ENCODE measurements at places on chromosomes 6 and 20. TPM values are rescaled to one million over a fixed set of nuclear protein-coding genes. Genes with fewer than 3 reads are reported as not detected.

Gene SH3BGRL2
- total RNA-seq: 26.3 TPM

Gene GNAS-AS1
- total RNA-seq: 0.11 TPM

DNA sequence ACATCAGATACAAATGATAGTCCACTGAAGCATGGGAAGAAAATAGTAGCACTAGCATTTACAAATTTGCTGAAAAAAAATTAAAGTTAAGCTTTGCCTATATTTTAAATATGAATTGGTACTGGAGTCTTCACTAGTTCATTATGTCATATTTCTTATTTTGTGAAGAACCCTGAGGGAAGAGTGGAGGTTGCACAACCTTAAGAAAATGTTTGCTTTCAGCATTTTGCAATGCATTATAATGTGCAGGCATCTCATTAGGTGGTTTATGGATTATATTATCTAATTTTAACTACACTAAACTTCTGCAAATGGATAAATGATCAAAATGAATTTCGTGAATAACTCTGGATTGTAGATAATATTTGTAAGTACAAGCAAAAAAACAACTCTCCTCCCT, 390.8 kb upstream of the HS3ST5 start:
- no peak for DNase-seq

DNA sequence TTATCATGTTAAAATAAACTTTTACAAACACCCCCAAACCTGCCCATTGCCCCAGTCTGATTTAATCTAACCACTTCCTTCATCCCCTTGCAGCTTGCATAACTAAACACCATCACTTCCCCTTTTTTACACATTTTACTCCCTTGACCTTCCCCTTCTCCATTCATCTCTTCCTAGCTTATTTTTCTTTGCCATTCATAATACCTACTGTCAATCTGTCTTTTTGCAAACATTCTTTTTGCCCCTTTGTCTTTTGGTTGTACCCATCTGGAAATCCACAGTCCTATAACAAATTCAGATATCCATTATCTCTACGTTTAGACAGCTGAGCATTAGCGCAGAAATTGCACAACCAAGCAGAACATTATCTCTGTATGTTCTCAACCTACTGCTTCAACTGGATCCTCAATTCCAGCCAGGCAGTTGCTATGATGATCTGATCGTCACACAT, 51.2 kb downstream of the C6orf52 start:
- DNase-seq: no peak

DNA sequence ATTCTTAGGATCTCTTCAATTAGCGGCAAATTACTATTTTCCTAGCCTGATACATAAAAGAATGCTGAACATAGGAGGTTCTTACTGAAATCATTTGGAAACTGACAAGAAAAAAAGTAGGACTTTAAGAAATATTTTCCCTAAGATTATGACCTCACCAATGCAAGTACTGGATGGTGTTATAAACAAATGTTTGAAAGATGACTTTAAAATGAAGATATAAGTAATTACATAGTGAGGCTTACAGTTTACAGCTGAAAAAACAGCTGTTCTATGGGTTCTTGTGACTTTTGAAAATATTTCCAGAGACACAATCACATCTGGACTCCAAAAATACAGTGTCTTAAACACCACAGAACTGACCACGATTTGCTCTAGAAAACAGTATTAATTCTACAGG, 64.9 kb downstream of the ADAT2 start:
- no peak for DNase-seq

DNA sequence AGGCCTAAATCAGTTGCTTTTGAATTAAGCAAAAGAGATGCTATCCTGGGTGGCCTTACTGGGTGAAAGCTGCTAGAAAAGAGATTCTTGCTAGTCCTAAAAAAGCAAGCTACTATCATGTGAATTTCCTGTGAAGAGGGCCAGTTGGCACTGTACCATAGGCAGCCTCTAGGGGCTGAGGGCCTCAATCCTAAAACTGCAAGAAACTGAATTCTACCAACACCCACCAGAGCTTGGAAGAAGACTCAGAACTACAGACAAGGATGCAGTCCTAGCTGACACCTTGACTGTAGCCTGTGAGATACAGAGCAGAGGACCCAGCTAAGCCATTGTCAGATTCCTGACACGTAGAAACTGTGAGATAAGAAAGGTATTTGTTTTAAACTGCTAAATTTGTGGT, 24.5 kb downstream of the CLIC5 start:
- no peak for DNase-seq

DNA sequence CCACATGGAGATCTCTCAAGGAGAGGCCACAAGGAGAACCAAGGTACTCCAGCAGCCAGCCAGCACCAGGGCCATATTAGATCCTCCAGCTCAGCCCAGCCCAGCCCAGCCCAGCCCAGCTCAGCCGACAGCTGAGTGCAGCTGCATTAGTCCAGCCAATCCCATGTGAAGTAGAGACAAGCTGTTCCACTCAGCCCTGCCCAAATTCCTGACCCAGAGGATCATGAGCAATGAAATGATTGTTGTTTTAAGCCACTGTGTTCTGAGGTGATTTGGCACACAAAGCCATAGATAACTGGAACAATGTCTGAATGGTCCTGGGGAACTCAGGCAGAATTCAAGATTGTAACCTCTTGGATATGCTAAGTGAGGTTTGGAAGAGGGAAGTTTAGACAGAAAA, 59.5 kb upstream of the BMP2 start:
- peak; percentile 57 for DNase-seq

GRCh38 chr20:38109591-38110524, 55.2 kb downstream of the TGM2 start:
- peak; percentile 59 for DNase-seq

DNA sequence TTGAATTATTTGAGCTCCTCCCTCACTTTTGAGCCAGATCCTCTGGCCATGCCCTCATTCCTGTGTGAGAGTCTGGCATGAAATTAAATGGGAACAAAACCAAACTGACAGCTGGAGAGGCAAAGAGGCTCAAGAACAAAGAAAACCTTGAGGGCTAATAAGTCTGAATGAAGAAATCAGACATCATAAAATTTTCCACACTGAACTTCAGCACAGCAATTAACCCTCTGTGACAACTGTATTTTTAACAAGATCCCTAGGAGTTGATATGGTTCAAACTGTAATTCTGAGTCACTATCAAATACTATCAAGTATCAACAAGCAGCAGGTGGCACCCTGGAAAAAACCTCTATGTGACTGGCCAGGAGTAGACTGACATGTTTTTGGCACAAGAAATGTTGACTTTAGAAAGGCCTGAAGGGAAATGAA, 109.4 kb upstream of the EMILIN3 start:
- DNase-seq: peak; percentile 87

- DNase-seq: no peak
These were observed 330.5 kb upstream of the MAP3K7 start for GRCh38 chr6:90917376-90917775.

DNA sequence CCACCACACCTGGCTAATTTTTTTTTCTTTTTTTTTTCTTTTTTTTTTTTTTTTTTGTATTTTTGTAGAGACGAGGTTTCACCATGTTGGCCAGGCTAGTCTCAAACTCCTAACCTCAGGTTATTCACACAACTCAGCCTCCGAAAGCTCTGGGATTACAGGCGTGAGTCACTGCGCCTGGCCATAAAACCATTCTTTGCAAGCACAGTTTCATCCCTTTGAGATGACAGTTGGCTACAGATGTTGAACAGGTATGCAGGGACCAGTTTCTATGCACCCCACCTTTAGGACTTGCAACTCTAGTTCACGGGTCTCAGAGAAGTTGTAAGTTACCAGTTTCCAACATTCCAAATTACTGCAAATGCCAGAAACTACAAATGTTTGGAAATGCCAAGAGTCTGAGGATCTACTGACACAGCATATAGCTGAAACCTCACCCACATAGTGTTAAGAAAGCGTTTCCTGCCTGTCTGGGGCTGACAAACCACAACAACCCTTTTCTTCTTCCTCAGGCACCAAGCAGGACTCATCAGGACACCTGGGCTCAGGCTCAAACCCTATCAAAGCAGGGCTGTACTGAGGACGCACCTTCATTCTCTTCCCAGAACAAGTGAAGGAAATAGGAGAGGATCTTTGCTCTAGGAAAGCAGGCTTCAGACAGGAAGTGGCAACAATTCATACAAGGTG, 22.9 kb downstream of the ARHGAP18 start:
- no peak for DNase-seq

All from pulmonary artery endothelial cell (primary cell).